ENCODE measurements at places on chromosomes 6 and 20.

DNA sequence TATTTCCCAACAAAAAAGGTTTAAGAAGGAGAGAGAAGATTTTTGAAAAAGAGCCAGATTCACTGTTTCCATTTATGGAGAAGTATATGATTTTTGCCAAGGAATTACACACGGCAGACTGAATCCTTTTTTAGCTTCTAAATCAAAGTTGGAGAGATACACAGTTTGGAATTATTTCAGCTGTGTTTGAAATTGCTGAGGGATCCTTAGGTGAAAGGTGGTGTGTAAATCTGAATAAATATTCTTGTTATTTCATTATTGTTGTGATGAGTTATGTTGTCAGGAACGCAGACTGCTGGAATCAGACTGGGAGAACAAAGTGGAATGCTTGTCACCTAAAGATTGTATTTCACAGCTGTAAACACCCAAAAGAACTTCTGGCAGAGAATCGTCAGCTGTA, 168.5 kb upstream of the AKIRIN2 start:
- no peak for DNase-seq

DNA sequence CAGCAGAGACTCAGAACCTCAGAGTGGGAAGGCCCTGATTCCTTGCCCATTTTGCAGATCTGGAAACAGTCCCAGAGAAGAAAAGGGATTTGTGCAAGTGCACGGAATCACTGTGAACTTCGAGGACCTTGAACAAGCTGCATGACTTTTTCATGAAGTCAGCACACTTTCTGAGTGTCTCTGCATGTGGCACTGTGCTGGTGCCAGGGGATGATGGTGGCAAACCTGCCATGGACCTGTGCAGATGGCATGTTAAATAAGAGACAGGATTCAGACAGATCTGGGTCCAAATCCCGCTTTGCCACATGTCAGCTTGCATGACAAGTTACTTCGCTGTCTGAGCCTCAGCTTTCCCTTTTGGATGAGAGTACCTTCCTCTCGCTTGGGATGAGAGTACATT, 26.8 kb downstream of the ZNF831 start:
- no peak for DNase-seq

DNA sequence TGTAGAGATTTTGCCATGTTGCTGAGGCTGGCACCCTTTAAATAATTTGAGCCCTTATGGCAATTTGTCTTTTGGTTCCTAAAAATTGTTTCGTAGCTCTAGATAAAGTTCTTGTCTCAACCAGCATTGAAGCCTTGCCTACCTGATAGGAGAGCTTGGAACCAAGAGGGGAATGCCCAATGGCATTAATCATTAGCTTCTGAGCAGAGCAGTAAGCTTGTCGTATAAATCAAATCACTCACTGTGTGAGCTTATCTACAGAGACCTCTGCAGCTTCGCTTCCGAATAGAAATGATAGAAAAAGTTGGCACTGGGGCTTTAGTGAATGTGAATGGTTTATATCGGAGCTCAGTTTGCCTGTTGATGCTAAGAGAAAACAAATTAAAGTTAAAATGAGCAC, 10.7 kb downstream of the ANKRD6 start:
- DNase-seq = no peak

DNA sequence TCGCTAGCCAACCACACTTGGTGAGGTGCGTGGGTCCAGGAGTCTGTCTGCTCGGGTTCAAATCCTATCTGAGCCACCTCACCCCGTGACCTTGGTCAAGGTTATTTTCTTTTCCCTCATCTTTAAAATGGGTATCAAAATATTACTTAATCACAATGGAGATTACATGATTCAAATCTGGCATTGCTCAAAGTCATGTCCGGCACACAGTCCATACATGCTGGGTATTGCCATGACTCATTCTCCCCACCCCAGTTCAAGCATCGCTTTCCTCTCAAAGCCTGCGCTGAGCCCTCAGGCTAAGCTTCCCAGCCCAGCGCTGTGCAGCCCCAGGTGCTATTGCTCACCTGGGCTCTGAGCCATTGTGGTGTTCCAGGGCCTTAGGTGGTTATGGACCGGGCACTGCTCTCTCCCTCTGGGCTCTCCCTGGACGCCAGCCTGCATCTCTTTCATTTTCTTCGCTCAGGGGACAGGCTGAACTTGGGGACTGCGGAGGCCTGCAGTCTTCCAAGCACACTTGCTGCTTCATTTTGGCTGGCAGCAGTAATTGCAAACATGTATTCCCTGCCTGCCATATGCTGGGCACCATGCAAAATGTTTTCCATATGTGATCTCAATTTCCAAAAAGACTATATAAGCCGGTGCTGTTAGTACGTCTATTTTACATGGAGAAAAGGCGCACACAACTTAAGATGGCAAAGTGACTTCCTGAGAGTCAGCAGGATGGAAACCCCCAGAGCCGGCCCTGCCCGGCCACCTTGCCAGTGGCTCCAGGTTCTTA, 27.3 kb downstream of the WRNIP1 start:
- DNase-seq = no peak

GRCh38 chr6:149933461-149933860, 8.4 kb upstream of the ULBP2 start:
- no peak for DNase-seq

DNA sequence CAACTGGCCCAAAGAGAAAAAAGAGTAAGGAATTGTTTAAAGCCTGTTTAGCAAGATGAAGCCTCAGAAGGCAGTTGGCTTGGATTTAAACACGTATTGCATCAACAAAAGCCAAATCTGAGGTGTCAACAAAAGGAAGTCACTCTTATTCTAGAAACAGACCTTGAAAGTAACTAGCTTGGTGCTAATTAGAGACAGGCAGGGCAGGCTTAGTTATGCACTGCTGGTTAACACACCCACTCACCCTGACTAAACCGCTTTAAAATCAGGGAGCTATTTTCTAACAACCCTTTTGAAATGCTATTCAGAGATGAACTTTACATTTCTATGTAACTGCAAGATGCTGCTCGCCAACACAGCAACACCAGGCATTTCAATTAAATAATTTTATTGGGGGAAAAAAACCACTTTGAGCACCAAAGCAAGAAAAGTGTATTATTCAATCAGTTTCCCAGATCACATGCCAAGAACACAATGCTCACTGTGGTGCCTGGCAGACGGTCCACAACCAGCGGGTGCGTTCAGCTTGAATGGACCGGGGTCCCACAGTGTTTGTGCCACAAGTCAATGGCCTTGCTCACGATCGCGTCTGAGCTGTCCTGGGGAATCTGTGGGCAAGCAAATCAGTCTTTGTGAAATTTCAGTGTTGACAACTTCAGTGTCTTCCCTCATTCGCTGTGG, 23.6 kb downstream of the TBC1D7 start:
- no peak for DNase-seq

DNA sequence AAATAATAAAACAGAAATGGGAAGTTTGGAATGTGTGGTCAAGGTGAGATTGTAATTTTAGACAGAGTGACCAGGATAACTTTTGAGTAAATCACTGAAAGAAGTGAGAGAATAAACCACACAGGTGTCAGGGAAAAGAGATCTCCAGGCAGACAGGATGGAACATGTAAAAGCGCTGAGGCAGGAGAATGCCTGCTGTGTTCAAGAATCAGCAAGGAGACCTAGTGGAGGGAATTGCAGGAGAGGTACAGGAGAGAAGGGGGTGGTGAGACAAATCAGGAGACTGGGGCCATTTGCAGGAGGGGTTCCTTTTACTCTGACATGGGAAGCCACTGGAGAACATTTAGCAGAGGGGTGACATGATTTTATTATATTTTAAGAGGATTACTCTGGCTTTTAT, 456.7 kb downstream of the NKAIN2 start:
- DNase-seq = no peak

- DNase-seq = no peak
Measured at GRCh38 chr6:101163611-101164010, 229.9 kb upstream of the GRIK2 start.
